B cell (primary cell): ENCODE measurements at places on chromosomes 11 and 22.
A peak's percentile ranks its signal among the peaks of the same experiment; 100 is the strongest.

DNA sequence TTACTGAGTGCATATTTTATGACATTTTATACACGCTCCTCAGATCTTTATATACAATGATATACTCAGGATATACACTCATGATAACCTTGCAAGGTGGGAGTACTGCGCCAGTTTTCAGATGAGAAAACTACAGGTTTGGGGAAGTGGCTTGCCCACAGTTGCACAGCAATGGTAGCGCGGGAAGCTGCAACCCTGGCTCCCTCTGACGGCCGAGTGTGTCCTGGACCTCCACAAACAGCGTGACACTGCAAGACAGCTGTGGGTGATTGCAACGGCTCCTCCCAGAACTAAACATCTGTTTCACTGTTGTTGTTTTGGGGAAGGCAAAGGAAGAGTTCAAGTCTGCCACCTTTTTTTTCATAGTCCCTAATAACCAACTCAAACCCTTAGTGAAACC is 47.0 kb downstream of the PACSIN2 start:
- peak; percentile 77 for DNase-seq

DNA sequence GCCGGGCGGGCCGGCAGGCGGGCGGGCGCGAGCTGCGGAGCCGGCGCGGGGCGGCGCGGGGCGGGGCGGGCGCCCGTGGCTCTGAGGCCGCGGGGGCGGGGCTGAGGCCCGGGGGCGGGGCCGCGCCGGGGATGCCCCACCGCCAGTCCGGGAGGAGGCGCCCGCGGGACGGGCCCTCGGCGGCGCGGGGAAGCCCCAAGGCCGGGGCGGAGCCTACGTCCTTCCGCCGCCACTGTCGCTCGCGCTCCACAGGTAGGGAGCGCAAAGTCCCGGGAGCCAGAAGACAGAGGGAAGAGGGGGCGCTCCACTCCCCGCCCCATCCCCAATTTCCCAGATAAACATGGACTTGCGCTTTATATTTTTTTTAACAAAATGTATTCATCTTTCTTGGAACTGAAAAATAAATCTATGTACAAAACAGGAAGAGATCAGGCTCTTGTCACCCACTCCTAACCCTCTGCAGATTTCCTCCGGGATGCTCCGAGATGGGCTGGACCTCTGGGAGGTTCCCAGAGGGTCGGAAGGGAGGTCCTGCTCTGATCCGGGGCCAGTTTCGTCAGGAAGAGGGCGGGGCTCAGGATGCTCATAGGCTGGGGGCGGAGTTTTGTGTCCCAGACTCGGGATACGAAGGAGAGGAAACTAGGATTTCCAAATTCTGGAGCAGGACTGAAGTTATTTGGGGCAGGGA is at the start of gene MAP4K2:
MAP4K2 (minus strand) TSS at position 57 of the 688 bp plus-strand sequence. CDS start 65 bp downstream, outside the sequence.
- peak; percentile 90 for DNase-seq

DNA sequence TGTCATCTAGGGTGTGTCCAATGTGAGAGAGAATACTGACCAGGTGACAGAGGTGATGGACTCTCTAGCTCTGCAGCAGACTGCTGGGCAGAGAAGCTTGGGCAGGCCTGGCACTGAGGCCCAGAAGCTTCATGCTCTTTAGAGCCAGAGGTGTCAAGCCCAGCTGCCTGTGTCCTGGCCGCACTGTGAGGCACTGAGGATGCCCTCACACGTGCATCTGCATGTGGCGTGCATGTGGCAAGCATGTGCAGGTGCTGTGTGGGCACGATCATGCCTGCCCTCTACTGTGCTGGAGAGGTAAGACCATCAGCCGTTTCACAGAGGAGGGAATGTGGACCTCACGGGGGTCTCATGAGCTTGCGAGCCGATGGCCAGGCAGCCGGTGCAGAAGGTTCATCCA is 15.8 kb upstream of the TXNRD2 start:
- no peak for DNase-seq

DNA sequence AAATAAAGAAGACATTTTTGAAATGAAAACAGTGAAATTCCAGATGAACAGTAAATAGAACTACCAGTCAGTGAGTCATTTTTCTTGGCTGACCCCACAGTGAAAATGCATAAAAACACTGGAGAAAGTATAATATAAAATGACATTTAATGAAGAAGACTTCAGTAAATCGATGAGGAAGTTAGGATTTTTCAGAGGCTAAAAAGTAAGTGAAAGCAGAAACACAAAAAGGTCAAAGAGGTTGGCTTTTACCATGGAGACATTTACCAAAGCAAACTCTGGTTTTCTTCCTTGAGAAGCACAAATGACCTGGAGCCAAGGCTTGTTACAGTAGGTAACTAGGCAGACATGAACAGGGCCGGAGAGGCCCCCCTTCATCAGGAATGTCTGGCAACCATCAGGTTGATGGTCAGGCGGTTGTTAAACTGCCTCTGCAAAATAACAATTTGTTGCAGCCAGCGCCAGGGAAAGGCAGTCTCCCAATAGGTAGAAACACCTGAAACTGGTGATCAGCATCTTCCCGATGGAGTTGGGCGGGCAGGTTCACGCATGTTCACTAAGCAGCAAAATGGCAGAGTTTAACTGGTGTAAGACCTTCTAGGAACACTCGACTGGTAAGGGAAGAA is 16.7 kb upstream of the TMEM123 start:
- no peak for DNase-seq

DNA sequence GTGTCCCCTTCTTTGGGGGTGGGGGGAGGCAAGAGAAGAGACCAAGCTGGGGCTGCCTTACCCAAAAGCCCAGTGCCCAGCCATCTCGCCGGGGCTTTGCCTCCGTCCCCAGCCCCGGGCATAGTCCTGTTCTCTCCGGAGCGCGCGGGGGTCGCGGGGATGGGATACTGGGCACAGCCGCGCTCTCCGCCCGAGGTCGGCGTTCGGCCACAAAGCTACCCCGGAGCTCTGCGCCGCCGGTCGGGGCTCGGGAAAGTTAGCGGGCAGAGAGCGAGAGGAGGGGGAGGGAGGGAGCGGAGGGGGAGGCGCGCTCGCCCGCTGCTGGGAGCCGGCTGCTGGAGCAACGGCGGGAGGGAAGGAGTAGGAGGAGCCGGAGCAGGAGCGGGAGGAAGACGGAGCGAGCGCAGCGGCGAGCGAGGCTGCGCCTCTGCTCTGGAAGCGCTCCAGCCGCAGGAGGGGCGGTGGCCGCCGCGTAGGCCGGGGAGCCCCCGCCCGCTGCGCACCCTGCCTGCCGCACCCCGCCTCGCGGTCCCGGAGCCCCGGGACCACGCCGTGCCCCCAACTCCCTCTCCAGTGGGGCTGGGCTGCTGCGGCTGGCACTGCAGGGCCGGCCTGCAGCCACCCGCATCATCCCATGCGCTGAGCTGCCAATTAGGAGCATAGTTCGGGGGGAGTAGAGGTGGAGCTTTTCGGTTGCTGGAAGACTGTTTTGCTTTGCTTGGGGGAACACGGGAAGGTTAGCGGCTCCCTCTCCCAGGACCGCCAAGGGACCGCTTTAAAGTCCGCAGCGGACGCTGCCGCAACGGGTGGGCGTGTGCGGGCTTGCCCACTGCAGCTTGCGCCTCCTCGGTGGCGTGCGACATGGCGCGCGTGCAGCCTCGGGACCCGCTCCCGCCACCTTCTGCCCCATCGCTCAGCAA is at the start of gene SCN4B:
SCN4B (minus strand) TSS at position 272 of the 920 bp plus-strand sequence; CDS start at position 122, 150 bp downstream.
- DNase-seq, result no peak

DNA sequence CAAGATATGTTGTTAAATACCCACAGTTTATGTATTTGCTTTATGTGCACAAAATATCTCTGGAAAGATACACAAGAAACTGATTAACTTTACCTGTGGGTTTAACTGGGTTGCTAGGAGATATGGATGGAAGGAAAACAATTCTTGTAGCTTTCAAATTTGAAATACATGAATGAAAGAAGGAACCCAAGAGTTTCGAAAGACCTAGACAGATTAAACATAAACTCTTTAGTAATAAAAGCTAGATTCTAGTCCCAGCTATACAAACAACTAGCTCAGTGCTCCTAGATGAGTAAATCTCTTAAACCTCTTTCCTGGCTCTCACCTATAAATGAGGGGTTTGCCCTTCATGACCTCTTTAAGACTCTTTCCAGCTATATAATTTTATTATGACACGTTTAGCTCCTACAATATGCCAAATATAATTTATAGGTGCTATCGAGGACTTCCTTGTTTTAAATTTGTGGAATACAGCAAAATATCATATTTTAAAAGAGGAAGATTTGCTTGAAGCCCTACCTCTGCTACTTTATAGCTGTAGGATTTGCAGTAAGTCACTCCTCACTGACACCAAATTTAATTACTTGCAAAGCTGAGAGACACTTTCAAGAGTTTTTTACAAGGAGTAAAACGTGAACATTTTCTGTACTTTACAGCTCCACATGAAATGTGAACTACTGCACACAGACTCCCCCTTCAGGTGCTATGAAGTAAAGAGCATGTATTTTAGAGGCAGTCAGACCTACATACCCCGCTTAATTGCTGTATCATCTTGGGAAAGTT is 50.7 kb downstream of the RRAS2 start:
- DNase-seq, result peak; percentile 61

DNA sequence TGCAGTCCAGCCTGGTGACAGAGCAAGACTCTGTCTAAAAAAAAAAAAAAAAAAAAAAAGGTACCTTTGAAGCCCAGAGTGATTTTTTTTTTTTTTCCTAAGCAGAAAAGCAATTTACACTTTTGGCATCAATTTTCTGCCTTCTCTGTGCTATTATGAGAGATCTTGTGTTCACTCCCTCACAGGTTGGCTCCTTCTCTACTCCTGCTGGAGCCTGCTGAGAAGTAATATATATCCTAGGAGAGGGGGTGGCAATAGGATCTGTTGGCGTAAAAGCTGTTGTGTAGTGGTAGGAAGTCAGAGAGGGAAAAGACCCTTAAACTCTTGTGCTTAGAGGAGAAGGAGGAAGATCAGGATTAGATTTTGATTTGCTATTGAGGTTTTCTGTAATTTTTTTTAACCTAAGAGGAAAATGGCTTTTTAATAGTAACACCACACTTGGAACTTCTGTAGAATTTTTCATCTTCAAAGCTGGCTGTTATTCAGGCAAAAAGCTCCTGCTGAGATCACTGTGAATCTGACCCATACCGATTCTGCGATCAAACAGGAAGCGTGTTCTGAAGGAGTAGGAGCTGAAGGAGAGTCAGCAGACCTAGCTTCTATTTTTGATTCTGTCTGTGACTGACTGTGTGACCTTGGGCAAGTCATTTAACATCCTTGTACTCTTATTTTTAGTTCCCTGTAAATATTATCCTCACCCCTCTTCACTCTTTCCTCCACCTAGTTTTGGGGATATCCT is 77.7 kb downstream of the TRIM44 start:
- no peak for DNase-seq
